Sigmoid colon (tissue), 7 donors: ENCODE measurements at places on chromosomes 12 and 14.
A peak's percentile ranks its signal among the peaks of the same experiment; 100 is the strongest.

DNA sequence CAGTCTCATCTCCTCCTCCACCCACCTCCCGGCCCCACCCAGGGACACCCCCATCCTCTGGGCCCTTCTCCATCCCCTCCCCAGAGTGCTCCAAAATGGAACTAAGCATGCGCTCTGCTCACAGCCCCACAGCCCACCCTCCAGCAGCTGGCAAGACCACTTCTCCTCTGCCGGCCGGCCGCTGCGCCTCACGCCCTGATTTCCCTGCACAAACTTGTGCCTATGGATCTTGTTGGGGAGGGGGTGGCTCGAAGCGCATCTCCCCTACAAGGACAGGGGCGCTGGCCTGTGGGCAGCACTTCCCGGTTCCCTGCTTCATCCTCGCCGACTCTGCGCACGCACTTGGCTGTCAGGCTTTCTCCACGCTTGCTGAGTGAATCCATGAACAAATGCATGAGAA lies 19.5 kb upstream of the NUDT14 start:
- no peak for DNase-seq

DNA sequence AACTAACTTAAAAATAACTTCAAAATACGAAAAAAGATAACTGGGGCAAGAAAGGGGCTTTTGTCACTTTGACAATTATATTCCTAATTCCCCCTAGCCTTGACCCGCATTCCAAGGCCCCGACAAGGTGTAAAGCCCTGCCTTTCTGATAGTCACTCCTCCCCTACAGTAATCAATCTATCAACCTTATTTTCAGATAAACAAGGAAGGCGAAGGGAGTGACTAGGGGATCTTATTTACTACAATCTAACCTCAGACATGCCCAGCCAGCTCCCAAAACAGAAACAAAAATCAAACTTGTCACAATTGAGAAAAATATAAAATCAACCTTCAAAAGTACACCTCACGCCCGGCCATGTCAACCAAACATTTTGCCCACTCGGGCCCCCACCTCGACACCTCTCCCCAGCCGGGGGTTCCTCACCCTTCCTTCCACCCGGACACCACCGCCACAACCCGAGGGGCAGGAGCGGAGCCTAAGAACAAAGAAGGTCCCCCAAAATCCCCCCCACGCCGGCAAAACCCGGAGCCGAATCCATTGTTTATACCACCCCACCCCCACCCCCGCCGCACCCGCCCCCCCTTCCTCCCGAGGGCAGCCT lies 562 bp downstream of the ZFYVE1 start:
- DNase-seq = no peak

DNA sequence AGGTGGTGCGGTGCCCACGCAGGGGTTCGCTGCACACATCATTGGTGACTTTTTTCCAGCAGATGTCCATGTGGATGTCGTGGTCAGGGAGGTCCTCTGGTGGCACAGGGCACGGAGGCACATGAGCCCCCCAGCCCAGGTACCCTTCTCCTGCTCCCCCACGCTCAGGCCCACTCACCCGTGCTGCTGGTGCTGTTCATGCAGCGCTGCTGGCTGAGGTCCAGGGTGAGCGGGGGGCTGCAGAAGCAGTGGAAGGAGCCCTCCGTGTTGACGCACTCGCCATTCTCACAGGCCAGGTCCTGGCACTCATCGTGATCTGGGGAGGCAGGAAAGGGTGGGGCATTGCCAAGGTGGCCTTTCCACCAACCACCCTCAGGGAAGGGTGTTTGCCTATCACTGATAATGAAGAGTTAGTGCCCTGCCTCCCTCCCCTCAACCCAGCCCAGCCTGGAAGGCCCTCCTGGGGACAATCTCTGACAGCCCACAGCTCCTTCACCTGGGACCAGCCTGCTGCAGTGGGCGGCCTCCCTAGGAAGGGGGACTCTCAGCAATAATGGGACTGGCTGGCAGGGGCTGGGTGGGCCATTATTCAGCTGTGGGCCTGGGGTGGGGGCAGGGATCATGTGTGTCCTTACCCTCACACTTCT lies 9.8 kb downstream of the ISCA2 start:
- DNase-seq = no peak

DNA sequence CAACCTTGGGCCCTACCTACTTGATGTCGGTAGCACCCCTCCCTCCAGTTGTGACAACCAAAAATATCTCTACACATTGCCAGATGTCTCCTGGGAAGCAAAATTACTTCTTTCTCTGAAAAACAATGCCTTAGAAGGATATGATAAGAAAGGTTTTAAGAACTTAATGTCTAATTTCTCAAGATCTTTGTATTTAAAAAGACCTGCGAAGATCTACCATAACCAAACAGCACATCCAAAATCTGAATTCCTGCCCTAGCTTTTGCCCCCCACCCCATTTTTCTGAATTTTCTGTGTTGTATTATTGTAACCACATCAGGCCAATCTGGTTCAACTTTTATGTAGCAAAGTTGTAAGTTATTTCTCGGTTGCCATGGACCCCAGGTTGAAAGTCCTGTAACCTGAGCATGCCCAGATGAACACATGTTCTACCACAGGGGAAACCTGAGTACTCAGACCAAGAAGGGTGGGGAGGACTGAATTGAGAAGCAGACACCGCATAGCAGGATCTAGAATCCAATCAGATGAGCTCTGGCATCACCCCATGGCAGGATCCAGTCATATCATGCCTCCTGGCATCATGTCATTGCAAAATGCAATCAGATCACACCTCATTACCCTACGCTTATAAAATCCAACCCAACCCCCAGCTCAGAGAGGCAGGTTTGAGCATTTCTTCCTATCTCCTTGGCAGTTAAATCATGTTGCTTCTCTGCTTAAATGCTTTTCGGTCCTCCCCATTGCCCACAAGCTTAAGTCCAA lies 8.7 kb downstream of the TMEM253 start:
- DNase-seq = no peak

DNA sequence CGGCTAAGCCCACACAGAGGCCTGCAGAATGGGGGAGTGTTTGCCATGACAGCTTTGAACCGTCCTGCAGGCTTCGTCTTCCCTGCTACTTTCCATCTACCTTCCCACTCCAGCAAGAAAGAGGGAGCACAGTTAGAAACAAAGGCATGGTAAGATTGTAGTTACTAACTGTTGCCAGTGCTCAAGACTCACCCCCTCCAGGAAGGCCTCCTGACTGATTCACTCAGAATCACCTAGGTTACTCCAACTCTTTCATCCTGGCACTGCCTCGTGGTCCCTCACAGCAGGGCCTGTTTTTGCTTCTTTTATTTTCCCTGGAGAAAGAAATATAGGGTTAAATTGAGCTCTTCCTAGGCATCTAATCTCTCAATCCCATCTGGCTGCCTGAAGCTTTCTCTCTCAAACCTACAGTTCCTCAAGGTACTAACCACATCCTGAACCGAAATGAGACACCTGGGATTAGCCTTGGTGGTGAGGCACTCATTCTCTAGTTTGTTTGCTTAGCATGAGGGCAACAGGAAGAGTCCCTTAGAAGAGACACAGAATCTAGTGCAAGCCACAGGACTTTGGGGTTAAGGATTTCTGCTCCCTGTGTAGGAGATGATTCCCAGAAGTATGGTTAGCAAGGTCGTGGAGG lies 7.8 kb downstream of the GALNT6 start:
- DNase-seq = no peak

- no peak for DNase-seq
These were observed 103.3 kb upstream of the PMCH start for GRCh38 chr12:102300824-102301461.

DNA sequence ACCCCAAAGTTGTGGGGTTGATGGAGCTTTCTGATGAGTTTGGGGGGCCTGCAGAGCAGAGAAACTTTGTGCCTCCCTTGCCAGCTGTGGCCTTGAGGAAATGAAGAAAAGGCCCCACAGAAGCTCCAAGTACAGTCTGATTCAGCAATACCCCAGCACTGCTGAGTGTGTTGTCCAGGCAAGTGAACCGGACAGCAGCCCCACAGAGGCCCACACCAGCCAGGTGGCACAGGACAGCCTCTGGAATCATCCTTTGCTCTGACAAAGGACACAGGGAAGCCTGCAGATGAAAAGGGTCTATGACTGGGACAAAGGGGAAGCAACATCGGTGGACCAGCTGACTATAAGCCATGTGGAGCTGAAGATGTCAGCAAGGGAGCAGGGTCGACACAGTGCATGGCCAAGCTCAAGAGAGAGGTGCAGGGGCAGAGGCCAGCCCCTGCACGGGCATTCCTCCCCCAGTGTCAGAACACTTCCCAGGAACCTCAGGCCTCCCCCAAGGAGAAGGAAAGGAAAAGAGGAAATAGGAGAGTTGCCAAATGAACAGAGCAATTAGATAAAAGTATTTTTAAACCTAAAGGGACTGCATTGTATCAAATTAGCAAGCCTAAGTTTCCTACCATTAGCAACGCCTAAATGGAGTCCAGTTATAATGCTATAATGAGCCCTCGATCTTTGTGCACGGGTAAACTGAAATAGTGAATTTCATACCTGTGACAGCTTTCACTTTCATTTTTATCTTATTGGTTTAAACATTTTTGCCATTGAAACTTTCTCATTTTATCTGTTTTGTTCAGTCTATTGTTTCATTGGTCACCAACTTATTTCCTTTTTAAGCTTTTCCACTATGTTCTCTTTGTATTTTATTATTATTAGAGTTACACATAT lies 46.3 kb upstream of the PTGDR start:
- DNase-seq = no peak

GRCh38 chr14:61934385-61934784 lies 172.2 kb downstream of the SNAPC1 start:
- no peak for DNase-seq

GRCh38 chr12:92502417-92503028 lies 200.3 kb upstream of the PLEKHG7 start:
- no peak for DNase-seq

GRCh38 chr14:77603654-77604255 lies 12.7 kb downstream of the SPTLC2 start:
- DNase-seq = no peak

- no peak for DNase-seq
These were observed 66.1 kb upstream of the GRIP1 start for GRCh38 chr12:66744956-66745383.

GRCh38 chr12:58452546-58452945 lies 467.8 kb downstream of the LRIG3 start:
- DNase-seq = no peak

DNA sequence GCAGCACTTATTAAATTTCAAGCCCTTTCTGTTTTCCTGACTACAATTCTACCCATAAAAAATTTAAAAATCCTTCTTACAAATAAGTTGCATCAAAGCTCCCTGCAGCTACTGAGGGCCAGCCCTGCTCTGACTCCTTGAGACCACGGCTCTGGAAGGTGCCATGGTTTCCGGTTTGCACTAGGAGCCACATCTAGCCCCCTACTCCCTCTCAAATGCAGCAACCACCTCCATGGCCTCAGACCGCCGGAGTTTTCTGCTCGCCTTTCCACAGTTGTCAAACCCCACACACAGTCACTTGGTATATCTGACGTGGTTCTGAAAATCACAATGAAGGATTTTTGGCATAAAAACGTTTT lies 30.1 kb downstream of the P2RX4 start:
- no peak for DNase-seq

GRCh38 chr12:54287261-54288157 lies 7.0 kb downstream of the HNRNPA1 start:
- no peak for DNase-seq

GRCh38 chr14:30573966-30574365 lies 15.0 kb downstream of the G2E3 start:
- no peak for DNase-seq

DNA sequence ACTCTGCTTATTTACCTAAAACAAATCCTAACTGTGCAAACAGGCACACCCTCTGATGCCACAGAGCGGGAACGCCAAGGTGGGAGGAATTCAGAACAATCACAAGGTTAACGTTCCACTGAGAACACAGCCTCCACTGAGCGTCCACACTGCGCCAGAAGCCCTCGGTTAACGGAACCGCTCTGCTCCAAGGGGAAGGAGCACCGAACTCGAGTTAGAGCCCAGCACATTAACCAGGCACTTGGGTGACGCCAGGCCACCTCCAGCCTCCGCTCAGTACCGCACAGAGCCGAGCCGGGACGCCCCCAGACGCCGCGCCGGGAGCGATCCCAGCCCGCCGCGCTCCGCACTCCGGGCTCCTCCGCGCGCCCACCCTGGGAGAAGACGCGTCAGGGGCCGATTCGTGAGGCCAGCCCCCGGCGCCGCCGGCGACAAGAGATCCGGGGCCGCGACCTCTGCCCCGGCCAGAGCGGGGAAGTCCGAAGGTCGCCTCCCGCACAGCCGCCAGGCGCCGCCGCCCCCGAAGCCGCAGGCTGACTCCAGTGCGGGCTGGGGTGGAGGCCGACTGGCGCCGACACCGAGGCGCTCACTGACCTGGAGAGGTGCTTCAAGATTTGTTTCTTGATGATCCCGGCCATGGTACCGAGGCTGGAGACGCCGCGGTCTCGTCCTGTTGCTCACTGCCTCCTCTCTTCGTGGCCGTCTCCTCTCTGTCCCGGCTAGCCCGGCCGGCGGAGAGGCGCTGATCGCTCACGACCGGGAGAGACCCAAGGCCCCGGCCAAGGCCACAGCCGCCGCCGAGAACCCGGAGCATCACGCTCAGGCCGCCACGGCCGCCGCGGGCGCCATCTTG lies 450 bp downstream of the BLTP3B start:
- DNase-seq = peak; percentile 74

DNA sequence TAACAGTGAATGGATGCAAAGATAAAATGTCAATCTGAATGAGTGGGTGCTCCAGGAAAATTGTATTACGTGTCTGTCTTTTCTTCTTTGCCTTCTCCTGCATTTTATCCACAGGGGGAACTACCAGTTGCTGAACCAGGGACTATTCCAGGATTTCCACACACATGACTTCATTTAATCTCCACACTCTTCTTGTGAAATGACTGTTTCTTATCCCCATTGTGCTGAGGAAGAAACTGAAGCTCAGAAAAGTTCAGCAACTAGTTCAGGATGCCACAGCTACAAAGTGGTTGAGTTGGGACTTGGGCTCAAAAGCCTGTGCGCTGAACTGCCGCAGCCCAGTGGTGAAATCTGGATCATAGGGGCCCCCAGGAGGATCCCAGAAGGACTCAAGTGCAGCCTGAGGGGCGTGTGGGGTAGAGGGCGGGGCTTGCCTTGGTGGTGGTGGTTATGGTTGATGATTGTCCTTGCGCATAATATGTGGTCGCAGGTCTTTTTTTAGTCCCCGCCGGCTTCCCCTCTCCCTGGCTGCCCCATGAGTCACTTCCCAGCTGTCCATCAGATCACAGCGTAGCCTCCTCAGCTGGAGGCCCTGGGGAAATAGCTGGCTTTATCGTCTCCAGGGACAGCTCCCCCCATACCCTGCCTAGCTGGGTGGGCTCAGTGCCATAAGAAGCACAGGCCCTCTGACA lies 235.2 kb upstream of the CRY1 start:
- no peak for DNase-seq

DNA sequence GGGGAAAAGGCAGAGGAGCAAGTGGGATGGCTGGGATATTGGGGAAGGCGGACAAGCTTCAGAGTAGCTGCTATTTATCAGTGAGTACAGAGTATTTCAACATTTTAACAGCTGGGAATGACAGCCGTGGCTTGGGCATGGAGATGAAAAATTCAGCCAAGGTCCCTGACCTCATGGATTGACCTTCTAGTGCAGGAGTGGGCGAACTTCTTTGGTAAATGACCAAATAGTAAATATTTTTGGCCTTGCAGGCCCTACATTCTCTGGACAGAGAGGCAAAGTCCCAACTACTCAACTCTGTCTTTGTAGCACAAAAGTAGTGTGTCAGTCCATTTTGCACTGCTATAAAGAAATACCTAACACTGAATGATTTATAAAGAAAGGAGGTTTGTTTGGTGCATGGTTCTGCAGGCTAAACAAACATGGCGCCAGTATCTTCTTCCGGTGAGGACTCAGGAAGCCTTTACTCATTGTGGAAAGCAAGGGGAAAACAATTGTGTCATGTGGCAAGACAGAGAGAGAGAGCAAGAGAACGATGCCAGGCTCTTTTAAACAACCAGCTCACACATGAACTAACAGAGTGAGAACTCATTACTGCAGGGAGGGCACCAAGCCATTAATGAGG lies 33.6 kb downstream of the TMEM233 start:
- no peak for DNase-seq
